NCI-H226 (cell line): ENCODE measurements at places on chromosomes 1 and 21.

DNA sequence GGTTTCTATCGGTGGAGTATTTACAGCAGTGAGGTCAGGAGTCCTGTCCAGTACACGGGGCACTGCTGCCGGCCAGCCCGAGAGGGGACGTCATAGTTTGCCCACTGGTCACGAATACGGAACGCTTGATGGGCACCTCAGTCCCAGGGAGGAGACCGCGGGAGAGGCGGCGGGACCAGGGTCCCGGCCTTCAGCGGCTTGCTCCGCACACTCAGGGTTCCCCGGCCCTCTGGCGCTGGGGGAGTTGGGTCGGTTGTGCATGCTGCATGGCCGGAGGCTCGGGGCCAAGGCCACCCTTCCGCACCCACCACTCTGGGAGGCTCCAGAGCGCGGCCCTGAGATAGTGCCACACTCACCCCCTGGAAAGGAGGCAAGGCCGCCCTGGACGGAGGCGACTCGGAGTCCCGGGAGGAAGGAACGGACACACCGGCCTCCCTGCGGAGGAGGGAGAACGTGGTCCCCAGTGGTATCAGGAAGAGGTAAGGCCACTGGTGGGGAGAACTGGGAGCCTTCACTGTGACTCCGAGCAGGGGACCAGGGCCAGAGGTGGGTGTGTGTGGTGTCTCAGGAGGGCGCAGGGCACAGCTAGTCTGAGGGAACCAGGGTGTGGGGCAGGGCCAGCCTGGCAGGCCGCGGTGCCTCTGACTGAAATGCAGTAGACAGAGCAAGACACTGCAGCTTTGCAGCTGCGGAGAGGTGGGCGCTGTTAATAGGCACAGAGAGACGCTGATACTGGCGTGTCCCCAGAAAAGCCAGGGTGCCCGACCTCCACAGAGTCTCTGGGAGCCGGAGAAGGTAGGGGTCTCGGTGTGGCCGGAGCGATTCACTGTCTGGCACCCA is 28.6 kb upstream of the PRSS38 start:
- DNase-seq, result no peak

- DNase-seq, result no peak
Measured at GRCh38 chr1:212515329-212515760, 82.6 kb downstream of the NENF start.

DNA sequence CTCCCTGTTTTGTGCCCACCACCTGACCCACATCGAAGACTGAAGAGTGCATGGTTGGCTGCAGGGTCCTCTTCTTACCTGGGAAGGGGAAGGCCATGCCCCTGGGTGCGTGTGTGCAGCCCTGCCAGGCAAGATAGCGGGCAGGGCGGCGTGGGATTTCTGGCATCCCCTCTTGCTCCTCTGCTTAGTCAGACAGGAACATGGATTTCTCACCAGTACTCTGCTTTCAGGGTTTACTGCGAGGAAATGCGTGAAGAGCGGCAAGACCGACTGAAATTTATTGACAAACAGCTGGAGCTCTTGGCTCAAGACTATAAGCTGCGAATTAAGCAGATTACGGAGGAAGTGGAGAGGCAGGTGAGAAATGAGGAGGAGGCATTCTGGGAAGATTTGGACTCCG is 15.5 kb upstream of the MIIP start:
- no peak for DNase-seq

GRCh38 chr1:99749504-99750347 is 16.7 kb downstream of the FRRS1 start:
- DNase-seq, result no peak

GRCh38 chr1:218462587-218462986 is 117.5 kb downstream of the TGFB2 start:
- no peak for DNase-seq

DNA sequence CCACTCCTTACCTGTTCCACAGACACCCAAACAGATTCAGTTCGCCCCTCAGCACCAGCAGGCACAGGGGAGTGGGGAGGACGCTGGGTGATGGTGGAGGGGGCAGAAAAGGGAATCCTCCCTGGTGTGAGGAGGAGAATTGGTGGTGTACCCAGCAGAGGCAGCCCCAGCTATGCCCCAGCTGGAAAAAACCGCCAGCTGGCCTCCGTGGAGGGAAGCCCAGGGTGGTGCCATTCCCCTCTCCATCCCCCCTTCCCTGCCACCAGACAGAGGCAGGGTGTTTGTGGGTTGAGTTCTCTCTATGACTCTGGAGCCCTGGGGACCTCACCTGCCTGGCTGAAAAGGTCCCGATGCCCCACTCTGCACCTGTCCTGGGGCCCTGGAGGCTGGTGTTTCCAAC is 27.9 kb downstream of the OPTC start:
- DNase-seq, result no peak

GRCh38 chr21:35206141-35207125 is 157.3 kb upstream of the RUNX1 start:
- DNase-seq, result no peak
